ENCODE measurements at places on chromosomes 5 and 9. TPM values are rescaled to one million over a fixed set of nuclear protein-coding genes. Genes with fewer than 3 reads are reported as not detected.

The PALM2AKAP2 gene
- total RNA-seq: 26.2 TPM

The RETREG1 gene
- 20.6 TPM for total RNA-seq

The GNA14 gene
- total RNA-seq: 15.6 TPM

The SEC24A gene
- total RNA-seq: 22.0 TPM

The PCDHB9 gene
- total RNA-seq: 3.0 TPM

The FBP1 gene
- total RNA-seq: 527 TPM

The ITGA1 gene
- total RNA-seq: 84.4 TPM

The ISL1 gene
- total RNA-seq: 0.15 TPM

The IL13 gene
- total RNA-seq: not detected

The GRM6 gene
- not detected for total RNA-seq

The GLDC gene
- 0.77 TPM for total RNA-seq
